Sigmoid colon (tissue), 7 donors: ENCODE measurements at places on chromosomes 5 and 9. TPM values are rescaled to one million over a fixed set of nuclear protein-coding genes. Genes with fewer than 3 reads are reported as not detected.

The CNTNAP3 gene
- 1.4 TPM for polyA plus RNA-seq

The NTNG2 gene
- polyA plus RNA-seq: 0.50 TPM

The FKBP15 gene
- 16.5 TPM for polyA plus RNA-seq

The OTP gene
- polyA plus RNA-seq: not detected

The TTC23L gene
- polyA plus RNA-seq: not detected

The RNF183 gene
- 2.3 TPM for polyA plus RNA-seq

The BTNL3 gene
- polyA plus RNA-seq: 18.0 TPM

The CD14 gene
- 52.3 TPM for polyA plus RNA-seq

The PHF24 gene
- polyA plus RNA-seq: 0.60 TPM
